Bone marrow (tissue), 2 donors: ENCODE measurements at places on chromosomes 2 and 18.

- DNase-seq: no peak
Measured at GRCh38 chr2:133120310-133120709, 448.0 kb downstream of the NCKAP5 start.

DNA sequence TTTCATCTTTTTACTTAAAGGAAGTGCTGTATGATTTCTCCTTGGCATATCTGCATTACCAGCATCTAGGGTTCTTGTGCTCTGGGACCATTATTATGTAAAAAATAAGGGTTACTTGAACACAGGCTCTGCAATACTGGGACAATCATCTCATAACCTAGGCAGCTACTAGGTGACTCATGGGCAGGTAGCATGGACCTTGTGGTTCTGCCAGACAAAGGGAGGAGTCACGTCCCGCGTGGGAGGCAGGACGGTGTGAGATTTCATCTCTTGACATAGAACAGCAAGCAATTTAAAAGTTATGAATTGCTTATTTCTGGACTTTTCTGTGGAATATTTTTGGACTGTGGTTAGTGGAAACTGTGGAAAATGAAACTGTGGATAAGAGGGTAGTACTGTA, 34.1 kb downstream of the ASAP2 start:
- no peak for DNase-seq

DNA sequence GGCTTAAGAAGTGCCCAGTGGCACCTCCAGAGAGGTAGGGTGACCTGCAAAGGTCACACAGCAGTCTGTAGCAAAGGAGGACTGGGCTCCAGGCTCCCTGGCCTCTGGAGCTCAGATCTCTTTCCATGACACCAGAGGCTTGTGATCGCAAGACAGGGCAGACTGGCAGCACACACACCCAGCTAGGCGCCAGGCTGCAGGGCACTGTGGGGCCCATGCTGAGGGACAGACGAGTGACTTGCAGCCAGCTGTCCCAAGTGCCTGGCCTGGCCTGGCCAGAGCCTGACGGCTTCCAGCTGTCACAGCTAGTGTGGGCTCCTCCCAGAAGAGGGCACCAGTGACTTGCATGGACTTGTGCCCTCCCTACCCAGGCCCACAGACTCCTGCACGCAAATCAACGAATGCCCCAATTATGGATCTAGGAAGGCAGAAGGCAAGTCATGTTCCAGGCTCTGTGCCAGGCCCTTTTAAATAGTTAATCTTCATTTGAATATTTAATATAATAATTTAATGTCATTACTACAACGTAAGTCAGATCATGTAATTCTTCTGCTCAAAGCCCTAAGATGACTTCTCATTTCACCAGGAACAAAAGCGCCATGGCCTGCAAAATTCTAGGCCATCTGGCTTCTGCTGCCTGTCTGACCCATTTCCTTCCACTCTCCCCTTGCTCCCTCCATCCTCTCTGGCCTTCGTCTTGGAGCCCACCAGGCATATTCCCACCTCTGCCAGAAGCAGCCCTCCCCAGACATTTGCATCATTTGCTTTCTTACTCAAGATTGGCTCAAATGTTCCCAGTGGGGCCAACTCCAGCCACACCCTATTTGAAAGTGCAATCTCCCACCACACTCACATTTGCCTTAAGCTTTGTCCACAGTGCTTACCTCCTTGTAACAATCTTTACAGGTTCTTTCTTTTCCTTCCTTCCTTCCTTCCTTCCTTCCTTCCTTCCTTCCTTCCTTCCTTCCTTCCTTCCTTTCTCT, 3.7 kb upstream of the SPEG start:
- no peak for DNase-seq

GRCh38 chr2:161434118-161434517, 18.0 kb downstream of the TBR1 start:
- no peak for DNase-seq

- no peak for DNase-seq
Measured at GRCh38 chr18:51226068-51226467, 28.6 kb upstream of the MEX3C start.

- no peak for DNase-seq
Measured at GRCh38 chr2:71629273-71629672, 175.9 kb downstream of the DYSF start.

GRCh38 chr2:105183555-105184323, 57.8 kb upstream of the GPR45 start:
- DNase-seq: no peak

- DNase-seq: peak; percentile 24
Measured at GRCh38 chr2:242020196-242021004, 150.9 kb downstream of the RTP5 start.

DNA sequence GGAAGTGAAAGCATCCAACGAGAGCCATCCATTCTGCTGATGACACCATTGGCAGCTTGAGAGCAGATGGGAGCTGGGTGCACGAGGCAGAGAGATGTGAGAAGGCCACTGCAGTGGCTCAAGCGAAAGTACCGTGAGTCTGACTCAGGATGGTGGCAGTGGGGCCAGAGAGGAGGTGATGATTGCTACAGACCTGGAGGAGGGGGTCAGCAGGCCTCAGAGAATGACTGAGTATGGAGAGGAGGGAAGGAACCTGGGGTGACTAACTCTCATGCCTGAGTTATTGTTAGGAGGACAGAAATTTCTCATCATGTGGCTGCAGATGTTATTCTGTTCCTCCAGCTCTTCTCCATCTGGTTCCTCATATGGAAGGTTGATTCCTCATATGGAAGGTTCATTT, 8.8 kb upstream of the ZBTB7C start:
- no peak for DNase-seq

- DNase-seq: peak; percentile 3
Measured at GRCh38 chr18:63511285-63511684, 30.9 kb upstream of the SERPINB12 start.

- DNase-seq: no peak
Measured at GRCh38 chr2:119126650-119127049, 31.9 kb downstream of the C1QL2 start.
